Naive thymus-derived CD8-positive, alpha-beta T cell (primary cell): ENCODE measurements at places on chromosomes 4 and X. TPM values are rescaled to one million over a fixed set of nuclear protein-coding genes. Genes with fewer than 3 reads are reported as not detected.

DNA sequence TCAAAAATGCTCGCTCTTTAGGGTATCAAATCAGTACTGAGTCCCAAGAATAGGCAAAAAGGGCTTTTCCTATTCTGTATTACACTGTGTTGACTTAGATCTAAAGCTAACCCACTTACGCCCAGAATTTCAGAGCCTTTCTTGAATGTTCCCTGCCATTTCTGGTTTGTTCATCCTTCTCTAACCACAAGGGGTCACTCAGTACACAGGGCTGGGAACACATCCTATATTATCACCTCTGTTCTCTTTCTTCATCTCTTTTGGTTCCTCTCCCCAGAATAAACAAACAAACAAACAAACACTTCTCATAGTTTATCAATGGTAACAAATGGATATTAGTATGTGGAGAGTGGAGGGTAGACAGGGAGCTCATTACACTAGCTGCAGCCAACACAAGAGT is 25.5 kb upstream of the MORC4 start:
- H3K36me3 ChIP-seq: no peaks in the 10 kb centered on the region
- H3K4me1 ChIP-seq: no peaks in the 10 kb centered on the region
- H3K4me3 ChIP-seq: no peak overlapping the region
- H3K27ac ChIP-seq: no peak overlapping the region
- DNase-seq: no peak

DNA sequence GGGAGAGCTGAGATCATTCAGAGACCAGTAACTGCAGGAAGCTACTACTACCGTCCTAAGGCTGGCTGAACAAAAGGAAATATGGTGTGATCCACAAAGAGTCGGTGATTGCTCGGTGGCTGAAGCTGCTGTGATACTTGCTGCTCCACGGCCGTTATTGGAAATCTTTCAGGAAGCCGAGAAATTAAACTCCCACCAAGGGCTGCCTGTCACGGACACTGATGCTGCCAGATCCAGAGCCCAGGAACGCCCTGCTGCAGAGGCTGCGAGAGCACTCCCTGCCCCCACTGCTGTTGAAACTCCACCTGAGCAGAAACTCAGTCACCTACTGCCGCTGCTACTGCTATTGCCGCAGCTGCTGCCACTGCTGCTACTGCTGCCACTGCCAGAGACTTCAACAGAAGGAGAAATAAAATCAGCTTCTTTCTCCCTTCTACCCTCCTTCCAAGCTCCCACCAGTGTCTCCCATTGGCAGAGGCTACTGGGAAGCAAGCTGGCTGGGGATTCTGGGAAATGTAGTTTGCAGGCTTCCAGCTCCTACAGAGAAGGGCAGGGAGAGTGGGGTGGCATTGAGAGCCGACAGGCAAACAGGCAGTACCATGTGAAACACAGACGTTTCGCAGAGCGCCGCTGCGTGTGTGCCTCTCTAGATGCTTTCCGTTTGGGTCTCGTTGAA is 126.0 kb upstream of the ENPP6 start:
- H3K27ac ChIP-seq: no peak overlapping the region
- H3K36me3 ChIP-seq: no peaks in the 10 kb centered on the region
- H3K27me3 ChIP-seq: peaks cover 4% of the 10 kb centered on the region
- peaks cover 10% of the 10 kb centered on the region for H3K4me1 ChIP-seq

Gene TLR7
- 0.38 TPM for total RNA-seq

Gene SLC4A4
- total RNA-seq: 0.08 TPM

Gene ODAPH
- not detected for total RNA-seq

Gene KIAA1210
- total RNA-seq: not detected
